NCI-H1092 treated with DMSO at 0.1 percent for 48 hours (cell line): ENCODE measurements at places on chromosomes 16 and 17.

- no peak for DNase-seq
These were observed 131.7 kb upstream of the HSBP1 start for GRCh38 chr16:83676086-83676485.

DNA sequence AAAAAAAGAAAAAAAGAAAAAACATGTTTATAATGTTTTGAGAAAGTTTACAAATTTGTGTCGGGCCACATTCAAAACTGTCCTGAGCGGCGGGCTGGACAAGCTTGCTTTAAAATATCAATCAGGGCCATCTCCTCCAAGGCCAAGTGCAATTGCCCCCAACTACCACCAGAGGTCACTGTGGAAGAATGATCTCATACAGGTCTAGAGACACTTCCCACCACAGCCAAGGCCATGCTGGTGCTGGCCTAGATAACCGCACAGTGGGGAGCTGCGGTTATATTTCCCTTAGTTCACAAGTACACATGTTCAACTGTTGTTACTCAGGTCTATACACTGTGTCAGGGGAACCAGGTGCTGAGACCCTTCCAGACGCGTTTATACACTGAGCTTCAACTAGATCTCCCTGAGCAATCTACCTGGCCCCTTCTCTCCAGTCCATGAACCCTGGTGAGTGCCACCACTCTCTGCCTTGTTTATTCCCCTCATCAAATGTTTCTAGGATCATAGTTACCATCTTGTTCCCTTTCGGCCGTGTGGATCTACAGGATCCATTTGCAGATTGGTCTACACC, 83.8 kb upstream of the CCL2 start:
- DNase-seq: peak; percentile 13

DNA sequence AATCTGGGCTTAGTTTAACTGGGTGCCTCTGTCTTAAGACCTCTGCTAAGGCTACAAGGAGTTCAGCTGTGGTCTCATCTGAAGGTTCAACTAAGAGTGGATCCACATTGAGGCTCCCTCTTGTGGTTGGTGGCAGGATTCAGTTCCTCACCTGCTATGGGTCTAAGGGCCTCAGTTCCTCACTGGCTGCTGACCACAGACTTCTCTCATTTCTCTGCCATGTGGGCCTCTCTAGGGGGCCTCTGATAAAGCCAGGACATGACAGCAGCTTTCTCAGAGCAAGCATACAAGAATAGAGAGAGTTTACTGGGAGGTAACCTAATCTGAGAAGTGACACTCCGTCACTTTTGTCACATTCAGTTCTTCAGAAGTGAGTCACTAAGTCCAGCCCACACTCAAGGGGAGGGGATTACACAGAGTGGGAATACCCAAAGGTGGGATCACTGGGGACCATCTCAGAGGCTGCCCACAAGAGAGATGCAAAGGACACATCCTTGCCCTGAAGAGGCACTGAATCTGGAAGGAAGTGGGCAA, 19.2 kb upstream of the ABAT start:
- DNase-seq: no peak

GRCh38 chr16:14576532-14576931, 53.5 kb downstream of the PARN start:
- DNase-seq: no peak

DNA sequence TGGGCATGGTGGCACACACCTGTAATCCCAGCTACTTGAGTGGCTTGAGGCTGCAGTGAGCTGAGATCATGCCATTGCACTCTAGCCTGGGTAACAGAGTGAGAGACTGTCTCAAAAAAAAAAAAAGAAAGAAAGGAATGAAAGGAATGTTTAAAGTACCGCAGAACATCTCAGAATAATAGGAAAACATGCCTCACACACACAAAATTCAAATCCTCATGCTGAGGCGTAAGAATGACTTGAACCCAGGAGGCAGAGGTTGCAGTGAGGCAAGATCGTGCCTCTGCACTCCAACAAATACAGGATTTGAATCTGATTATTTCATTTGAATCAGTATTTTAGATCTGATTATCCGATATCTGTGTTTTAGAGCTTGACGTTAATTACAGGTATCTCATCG, 21.3 kb upstream of the GAA start:
- no peak for DNase-seq
